Mesothelial cell of epicardium (in vitro differentiated cells): ENCODE measurements at places on chromosomes 5 and 9.

DNA sequence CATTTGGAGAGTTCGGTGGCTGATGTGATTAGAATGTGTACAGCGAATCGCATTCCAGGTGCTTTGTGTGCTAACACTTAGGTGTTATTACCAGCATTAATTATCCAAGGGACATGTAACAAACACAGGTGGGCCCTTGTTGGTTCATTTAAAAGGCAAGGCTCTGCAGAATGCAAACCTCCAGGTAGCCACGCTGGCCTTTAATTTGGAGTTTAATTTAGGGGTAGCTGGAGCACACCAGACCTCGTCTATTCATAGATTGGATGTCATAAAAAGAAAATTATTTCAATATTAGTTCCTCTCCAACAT lies 191.1 kb downstream of the MAT2B start:
- DNase-seq, result no peak

DNA sequence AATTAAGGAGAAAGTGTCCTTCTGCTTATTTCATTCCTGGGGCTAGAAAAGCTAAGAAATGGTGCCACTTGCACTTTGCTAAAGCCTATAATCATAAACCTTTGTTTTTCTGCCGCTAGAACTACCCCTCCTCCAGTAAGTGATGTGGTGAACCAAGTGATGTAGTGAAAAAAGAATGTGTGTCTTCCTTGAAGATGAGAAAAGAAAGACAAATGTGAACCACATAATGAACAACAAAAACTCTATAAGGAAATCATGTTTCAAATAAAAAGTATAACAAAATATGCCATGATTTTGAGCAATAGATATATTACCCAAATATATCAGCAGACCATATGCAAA lies 179.0 kb upstream of the SGCD start:
- DNase-seq, result no peak

DNA sequence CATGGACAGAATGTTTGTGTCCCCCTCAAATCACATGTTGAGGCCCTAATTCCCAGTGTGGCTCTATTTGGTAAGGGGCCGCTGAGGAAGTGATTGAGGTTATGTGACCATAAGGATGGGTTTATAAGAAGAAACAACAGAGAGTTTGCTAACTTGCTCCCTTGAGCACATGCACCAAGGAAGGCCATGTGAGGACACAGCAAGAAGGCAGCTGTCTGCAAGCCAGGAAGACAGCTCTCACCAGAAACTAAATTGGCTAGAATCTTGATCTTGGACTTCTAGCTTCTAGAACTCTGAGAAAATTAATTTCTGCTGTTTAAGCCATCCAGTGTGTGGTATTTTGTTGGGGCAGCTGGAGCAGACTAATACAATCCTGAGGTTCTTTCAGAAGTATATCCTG lies 35.2 kb upstream of the CDC42SE2 start:
- DNase-seq, result no peak

GRCh38 chr9:69923972-69924371 lies 103.4 kb downstream of the CFAP95 start:
- no peak for DNase-seq

DNA sequence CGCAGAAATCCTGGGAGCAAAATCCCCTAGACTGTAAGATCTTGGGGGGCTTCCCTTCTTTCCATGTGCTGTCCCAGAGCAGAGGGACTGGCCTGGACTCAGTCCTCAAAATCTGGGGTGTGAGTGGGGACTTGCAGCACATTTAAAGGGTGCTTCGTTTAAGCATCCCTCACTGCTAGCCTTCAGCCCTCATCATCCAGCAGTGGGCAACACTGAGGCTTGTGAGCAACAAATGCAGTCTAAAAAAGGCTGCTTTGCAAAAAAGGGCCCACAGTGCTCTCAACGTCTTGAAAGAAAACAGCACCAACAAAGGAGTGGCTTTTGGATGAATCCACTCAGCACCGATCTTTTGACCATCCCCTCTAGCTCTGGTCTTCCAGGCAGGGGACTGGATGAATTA lies 128.3 kb upstream of the TBC1D2 start:
- DNase-seq, result no peak
